Daoy (cell line): ENCODE measurements at places on chromosomes 4 and X. TPM values are rescaled to one million over a fixed set of nuclear protein-coding genes. Genes with fewer than 3 reads are reported as not detected.
A peak's percentile ranks its signal among the peaks of the same experiment; 100 is the strongest.

GRCh38 chr4:108683479-108683878 lies 33.1 kb downstream of the OSTC start:
- no peak for DNase-seq

- DNase-seq = no peak
Measured at GRCh38 chr4:133130171-133130570, 18.9 kb upstream of the PCDH10 start.

DNA sequence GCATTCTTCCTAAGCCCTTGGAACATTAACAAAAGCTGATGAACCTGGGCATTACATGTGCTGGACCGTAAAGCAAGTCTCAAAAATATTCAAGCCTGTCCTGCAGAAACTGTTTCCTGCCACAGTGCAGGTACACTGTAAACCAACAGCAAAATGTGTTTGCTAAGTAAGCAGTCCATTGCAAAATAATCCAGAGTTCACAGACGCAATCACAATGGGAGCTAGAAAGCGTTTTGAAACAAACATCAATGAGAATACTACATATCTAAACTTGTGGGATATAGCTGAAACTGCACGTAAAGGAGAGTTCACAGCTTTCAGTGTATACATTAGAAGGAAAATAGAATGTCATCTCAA lies 61.6 kb downstream of the RGS12 start:
- no peak for DNase-seq

DNA sequence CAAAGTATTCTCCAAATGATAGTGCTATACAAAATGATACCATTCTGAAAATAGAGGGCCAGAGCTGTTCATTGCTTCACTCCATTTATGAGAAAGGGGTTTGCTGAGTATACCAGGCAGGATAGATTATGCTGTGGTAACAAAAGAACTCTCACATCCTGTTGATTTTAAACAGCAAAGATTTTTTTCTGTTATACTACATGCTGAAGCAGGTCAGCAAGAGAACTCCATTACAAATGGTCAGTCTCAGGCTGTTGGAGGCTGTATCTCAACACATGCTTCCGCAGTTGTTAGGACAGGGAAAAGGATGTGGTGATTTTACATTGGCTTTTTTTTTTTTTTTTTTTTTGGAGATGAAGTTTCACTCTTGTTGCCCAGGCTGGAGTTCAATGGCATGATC lies 13.7 kb upstream of the KLHL5 start:
- no peak for DNase-seq

DNA sequence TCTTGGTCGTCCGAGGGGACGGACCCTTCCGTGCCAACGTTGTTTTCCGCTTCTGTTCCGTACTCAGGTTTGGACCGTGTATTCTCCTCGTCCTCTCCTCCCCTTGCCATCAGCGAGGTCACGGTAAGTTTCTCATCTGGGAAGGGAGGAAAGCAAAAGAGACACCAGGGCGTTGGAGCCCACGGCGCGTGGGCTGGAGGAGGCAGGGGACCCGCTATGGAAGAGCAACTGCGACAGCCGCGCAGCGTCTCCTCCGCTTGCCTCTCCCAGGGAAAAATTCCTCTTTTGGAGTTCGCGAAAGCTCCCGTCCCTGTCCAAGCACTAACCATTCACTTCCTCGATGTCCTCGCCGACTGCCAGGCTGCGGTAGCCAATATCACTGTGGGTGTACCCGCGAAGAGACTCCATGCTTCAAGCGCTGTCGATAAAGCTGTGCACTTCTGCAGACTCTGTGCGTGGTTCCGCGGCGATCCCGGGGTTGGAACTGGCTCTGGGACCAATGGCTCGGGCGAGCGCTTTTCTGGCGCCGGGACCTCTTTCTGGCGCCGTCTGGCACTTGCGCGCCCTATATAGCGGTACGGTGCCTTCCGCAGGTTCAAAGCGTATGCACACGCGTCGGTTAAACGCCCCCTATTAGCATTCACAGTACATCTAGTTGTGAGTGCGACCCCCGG lies at the start of gene ESX1:
TSS of gene ESX1 (minus strand) at position 492 of the 674 bp plus-strand sequence. CDS start at position 408, 84 bp downstream.
- peak; percentile 51 for DNase-seq

DNA sequence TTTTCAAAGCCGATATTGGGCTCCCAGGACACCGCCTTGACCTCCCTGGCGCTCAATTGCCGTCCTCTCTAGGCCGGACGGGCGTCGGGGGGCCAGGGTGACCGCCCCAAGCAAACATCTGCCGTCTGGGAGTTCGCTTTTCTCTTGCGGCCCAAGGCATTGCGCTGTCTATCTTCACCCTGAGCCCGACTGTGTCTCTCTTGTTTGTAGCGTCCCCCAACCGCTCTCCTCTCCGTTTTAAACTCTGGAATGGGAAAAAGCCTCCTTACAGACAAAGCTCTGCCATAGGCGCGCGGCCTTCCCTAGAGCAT lies 551 bp upstream of the ARX start:
- no peak for DNase-seq

- peak; percentile 73 for DNase-seq
Measured at GRCh38 chr4:87092389-87093141, 127.9 kb downstream of the KLHL8 start.

DNA sequence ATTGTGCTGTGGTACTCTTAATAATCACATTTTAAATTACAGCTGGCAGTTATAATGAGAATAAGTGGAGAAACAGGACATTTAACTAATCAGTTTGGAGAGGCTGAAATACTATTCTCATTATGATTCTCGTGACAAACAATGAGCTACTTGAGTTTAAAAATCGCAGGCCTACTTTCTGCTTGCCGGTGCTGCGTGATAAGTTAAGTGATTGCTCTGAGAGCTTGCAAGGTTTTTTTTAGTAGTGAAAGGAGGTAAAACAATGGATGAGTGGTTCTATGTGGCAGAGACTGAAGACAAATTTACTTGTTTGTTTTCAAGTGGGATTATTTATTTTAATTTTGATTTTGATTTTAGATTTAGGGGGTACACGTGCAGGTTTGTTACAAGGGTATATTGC lies 114.0 kb downstream of the RAPGEF2 start:
- no peak for DNase-seq

GRCh38 chr4:38591617-38592337 lies 72.2 kb upstream of the KLF3 start:
- DNase-seq = no peak

The RADX gene
- not detected in 2 replicates for total RNA-seq

The SERPINA7 gene
- total RNA-seq = 0.06 TPM in 1 of 2 replicates, not detected in the other
